ENCODE measurements at places on chromosomes 1 and 21.

GRCh38 chr1:170316270-170316669, 170.5 kb downstream of the NTMT2 start:
- H3K4me3 ChIP-seq = no peak overlapping the region
- H3K36me3 ChIP-seq = no peaks in the 10 kb centered on the region
- no peaks in the 10 kb centered on the region for H3K27me3 ChIP-seq
- H3K27ac ChIP-seq = no peak overlapping the region
- H3K4me1 ChIP-seq = no peaks in the 10 kb centered on the region

- H3K27ac ChIP-seq = no peak overlapping the region
- H3K27me3 ChIP-seq = no peaks in the 10 kb centered on the region
- H3K4me3 ChIP-seq = no peak overlapping the region
- no peaks in the 10 kb centered on the region for H3K36me3 ChIP-seq
Observed at GRCh38 chr1:31689854-31690253, 14.0 kb downstream of the COL16A1 start.

GRCh38 chr1:229325401-229325800, 17.4 kb downstream of the CCSAP start:
- no peaks in the 10 kb centered on the region for H3K4me1 ChIP-seq
- H3K27ac ChIP-seq = no peak overlapping the region

DNA sequence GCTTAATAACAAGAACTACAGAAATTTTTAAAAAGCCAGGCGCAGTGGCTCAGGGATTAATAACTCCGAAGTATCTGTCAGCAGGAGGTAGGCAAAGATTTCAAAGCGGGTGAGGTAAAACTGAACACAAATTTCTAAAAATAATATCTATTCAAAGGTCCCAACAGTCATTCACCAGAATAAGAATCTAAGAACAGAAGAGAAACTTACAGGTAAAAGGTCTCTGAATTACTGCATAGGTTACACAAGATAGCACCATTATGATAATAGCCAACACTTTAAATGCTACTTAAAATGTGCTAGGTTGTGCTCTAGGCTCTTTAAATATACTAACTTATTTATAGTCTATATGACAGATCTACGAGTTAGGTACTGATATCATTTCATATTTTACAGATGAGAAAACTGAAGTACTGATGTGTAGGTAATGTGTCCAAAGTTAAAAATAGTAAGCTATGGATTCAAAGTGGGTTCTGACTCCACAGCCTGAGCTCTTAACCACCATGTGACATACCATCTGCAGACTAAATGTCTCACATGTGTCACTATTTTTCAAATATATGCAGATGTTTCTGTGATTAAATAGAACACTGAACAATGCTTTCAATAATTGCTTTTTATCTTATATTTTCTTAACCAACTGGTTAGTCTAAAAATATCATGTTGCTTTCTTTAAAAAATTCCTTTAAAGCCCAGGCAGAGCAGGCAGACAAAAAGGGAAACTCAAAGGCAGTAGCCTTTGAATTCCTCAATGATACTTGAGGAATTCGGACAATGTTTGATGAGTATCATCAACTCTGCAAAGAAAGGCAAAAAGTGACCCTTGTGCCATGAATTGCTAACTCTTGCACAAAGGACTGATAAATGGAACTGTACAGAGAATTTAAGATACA, 80.5 kb upstream of the TTC39A start:
- no peak overlapping the region for H3K27ac ChIP-seq
- H3K27me3 ChIP-seq = no peaks in the 10 kb centered on the region
- H3K36me3 ChIP-seq = no peaks in the 10 kb centered on the region
- no peak for DNase-seq
- H3K4me3 ChIP-seq = no peak overlapping the region
- H3K4me1 ChIP-seq = no peaks in the 10 kb centered on the region

DNA sequence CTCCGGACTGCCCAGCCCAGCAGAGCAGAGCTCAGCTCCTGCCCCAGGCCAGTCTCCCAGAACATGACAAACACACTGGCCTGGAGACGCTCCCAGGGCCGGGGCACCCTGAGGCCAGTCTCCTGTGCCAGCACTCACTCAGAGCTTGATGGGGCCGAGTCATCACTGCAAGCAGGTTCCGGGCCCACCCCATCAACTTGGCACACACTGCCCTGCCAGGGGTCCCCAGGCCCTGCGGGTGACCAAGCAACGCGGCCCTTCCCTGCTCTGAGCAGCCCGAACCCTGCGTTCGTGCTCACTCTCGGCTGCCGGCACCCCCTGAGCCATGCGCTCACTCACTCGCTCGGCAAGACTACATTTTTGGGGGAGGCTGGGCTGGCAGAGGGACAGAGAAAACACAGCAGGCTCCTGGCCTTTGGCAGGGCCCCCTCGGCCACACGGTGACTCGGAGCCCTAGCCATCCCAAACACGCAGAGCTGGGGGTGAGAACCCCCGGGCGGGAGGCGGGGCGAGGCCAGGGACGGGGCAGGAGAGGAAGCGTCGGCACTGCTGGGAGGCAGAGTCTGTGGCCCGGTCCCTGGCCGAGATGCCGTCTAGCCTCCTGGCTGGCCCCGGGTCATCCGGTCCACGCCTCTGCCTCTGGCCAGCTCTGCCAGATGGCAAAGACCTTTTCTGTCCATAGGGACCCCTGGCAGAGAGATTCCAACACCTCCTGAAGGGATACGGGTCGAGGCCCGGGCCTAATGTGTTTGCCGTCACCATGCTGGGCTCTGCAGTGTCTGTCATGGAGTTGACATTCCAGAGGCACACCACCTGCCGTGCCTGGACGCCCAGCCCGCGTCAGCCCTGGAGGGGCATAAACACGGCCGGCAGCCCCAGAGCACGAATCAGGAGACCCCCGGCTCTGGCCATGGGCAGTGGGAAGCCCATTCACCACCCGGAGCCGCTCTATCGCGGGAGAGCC, 68.0 kb downstream of the MEGF6 start:
- H3K4me1 ChIP-seq = peaks cover 5% of the 10 kb centered on the region
- H3K27ac ChIP-seq = no peak overlapping the region
- no peak overlapping the region for H3K4me3 ChIP-seq
- no peak for DNase-seq

DNA sequence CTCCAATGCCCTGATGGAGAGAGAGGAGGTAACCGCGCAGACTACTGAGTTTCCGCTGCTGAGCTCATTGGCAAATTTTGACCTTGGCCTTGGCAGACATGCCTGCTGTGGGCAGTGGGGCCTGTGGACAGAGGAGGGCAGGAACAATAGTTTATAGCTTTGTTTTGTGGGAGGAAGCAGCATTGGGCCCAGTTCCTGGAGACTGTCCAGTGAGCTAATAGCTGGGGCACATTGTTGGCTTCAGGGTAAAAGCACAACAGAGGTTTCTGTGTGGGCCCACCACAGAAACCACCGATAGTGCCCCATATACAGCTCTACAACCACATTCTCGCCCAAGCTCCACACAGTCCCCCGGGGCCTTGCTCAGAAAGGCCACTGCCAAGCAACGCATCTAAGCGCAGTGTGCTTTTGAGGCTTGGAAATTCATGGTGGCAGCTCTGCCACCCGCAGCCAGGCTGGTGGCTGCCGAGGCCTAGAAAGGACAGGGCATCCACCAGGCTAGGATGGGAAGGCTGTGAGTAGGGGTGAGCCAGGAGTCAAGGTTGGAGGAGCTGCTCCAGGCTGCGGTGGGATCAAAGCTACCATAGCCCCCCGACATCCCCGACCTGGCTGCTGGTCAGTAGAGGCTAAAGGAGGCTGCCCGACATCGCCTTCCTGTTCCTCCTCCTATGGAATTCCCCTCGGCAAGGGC, 43.2 kb downstream of the NEK2 start:
- DNase-seq = no peak
- H3K4me1 ChIP-seq = no peaks in the 10 kb centered on the region
- H3K27ac ChIP-seq = no peak overlapping the region
- no peaks in the 10 kb centered on the region for H3K27me3 ChIP-seq
- H3K36me3 ChIP-seq = no peaks in the 10 kb centered on the region
- no peak overlapping the region for H3K4me3 ChIP-seq

- peaks cover 3% of the 10 kb centered on the region for H3K4me1 ChIP-seq
- no peak for DNase-seq
Observed at GRCh38 chr1:12182410-12182984, 15.7 kb downstream of the TNFRSF1B start.

DNA sequence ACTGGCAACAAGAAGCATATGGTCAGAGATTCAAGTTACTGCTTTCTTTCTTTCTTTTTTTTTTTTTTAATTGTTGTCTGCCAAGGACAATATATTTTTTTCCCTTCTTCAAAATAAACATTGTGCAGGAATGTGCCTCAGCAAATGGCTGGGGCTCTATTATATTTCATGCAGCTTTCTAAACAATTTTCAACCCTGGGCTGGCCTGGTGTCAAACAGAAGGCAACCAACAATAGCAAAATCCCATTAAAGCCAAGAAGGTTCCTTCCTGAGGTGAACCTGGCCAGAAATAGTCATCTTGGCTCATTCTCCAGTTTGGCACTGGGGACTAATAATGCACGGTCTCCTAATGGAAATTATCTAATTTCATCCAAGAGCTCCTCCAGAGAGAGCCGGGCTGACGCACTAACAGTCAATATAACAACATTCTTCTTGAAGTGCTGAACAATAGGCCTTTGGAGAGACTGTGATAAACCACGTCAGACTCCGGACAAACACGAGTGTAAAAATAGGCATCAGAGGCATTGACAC, 35.7 kb upstream of the HLX start:
- DNase-seq = no peak
- H3K4me1 ChIP-seq = no peaks in the 10 kb centered on the region
- no peak overlapping the region for H3K4me3 ChIP-seq
- no peaks in the 10 kb centered on the region for H3K36me3 ChIP-seq
- H3K27me3 ChIP-seq = no peaks in the 10 kb centered on the region

- H3K36me3 ChIP-seq = 0 out of 2 replicates have a peak, but pooled peaks cover 3% of the 10 kb centered on the region
- no peak overlapping the region for H3K4me3 ChIP-seq
- no peak for DNase-seq
- no peaks in the 10 kb centered on the region for H3K4me1 ChIP-seq
- H3K27ac ChIP-seq = no peak overlapping the region
Observed at GRCh38 chr1:214537219-214537618, 14.2 kb downstream of the PTPN14 start.

GRCh38 chr1:101257500-101258325, 20.9 kb downstream of the S1PR1 start:
- H3K27ac ChIP-seq = no peak overlapping the region
- no peaks in the 10 kb centered on the region for H3K4me1 ChIP-seq
- no peak for DNase-seq
- H3K27me3 ChIP-seq = no peaks in the 10 kb centered on the region
- H3K36me3 ChIP-seq = no peaks in the 10 kb centered on the region
- H3K4me3 ChIP-seq = no peak overlapping the region

DNA sequence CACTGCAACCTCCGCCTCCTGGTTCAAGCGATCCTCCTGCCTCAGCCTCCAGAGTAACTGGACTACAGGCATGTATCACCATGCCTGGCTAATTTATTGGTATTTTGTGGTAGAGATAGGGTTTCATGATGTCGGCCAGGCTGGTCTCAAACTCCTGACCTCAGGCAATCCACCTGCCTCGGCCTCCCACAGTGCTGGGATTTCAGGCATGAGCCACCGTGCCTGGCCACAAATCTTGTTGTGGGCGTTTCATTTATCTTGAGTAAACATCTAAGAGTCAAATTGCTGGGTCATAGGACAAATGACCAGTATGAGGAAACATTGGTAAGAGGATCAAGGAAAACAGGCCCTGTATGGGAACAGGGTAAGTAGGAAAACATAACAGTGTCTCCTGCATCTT, 17.9 kb downstream of the TMEM200B start:
- H3K27ac ChIP-seq = no peak overlapping the region
- H3K36me3 ChIP-seq = no peaks in the 10 kb centered on the region
- no peaks in the 10 kb centered on the region for H3K27me3 ChIP-seq
- DNase-seq = no peak

DNA sequence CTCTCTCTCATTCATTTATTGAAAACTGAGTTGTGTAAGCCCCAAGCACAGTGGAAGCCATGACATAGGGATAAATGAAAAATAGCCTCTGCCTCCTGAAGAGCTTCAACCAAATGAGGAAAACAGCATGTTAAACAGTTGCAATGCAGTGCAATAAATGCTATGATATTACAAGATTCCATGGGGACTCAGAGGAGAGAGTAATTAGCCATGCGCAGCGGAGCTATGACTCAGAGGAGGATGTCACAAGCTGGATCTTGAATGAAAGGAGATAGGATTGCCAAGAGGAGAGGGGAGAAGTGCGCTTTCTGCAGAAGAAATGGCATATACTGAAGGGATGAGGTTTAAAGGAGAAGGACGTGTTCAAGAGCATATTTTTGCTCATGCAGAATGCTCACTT, 231.3 kb upstream of the PLXNA2 start:
- no peak for DNase-seq
- H3K4me1 ChIP-seq = peaks cover 4% of the 10 kb centered on the region
- H3K27me3 ChIP-seq = no peaks in the 10 kb centered on the region
- no peak overlapping the region for H3K4me3 ChIP-seq
- H3K27ac ChIP-seq = no peak overlapping the region

DNA sequence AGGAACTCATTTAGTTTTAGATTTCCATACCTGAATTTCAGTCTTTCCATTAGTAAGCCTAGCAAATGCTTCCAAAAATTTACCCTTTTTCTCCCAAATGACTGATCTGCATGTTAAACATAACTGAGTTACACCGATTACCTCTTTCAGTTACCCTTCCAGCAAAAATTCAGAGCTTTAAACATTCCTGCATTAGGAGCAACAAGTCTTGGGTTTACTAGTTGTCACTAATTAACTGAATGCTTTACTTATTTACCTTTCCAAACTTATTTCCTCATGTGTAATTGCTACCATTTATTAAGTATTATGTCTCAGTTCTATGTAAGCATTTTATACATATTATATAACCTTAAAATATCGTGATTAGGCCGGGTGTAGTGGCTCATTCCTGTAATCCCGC, 3.1 kb downstream of the LAMTOR5 start:
- H3K27ac ChIP-seq = no peak overlapping the region
- peaks cover 7% of the 10 kb centered on the region for H3K36me3 ChIP-seq
- no peaks in the 10 kb centered on the region for H3K27me3 ChIP-seq
- no peak for DNase-seq
- H3K4me1 ChIP-seq = no peaks in the 10 kb centered on the region
- H3K4me3 ChIP-seq = no peak overlapping the region

- no peaks in the 10 kb centered on the region for H3K36me3 ChIP-seq
- no peaks in the 10 kb centered on the region for H3K27me3 ChIP-seq
- no peak for DNase-seq
- no peak overlapping the region for H3K4me3 ChIP-seq
Observed at GRCh38 chr1:117017062-117017461, 15.5 kb downstream of the CD101 start.

DNA sequence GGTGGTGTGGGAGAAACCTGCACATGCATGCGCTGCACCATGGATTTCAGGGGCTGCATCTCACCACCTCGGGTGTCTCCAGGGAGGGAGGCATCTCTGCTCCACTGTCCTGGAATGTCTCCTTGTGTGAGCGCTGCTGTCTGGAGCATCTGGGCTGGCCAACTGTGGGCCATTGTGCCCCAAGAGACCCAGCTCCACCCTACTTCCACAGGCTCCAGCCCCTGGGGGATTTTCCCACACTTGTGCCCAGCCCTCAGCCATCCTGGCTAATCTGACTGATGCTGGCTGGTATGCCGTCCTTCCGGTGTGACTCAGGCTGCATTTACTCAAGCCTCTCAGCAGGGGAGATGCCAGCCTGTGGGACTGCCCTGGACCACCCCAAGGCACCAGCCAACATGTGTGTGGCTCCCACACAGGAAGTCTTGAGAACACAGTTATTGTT, 62.0 kb downstream of the TRIM11 start:
- H3K4me3 ChIP-seq = no peak overlapping the region
- no peak for DNase-seq
- no peak overlapping the region for H3K27ac ChIP-seq
- no peaks in the 10 kb centered on the region for H3K36me3 ChIP-seq
